Endodermal cell (in vitro differentiated cells): ENCODE measurements at places on chromosomes 2 and 18. TPM values are rescaled to one million over a fixed set of nuclear protein-coding genes. Genes with fewer than 3 reads are reported as not detected.

GPR17 gene
- 0.24 TPM in 1 of 3 replicates, not detected in the others for total RNA-seq

GRCh38 chr2:15142069-15142689 lies 419.0 kb downstream of the NBAS start:
- peaks cover 7% of the 10 kb centered on the region for H3K4me1 ChIP-seq
- no peak overlapping the region for H3K4me3 ChIP-seq
- no peaks in the 10 kb centered on the region for H3K27me3 ChIP-seq
- no peak for DNase-seq
- no peaks in the 10 kb centered on the region for H3K36me3 ChIP-seq
- H3K27ac ChIP-seq: no peak overlapping the region

- peaks cover 3% of the 10 kb centered on the region for H3K4me1 ChIP-seq
- H3K27ac ChIP-seq: no peak overlapping the region
- H3K36me3 ChIP-seq: no peaks in the 10 kb centered on the region
- H3K4me3 ChIP-seq: no peak overlapping the region
- no peaks in the 10 kb centered on the region for H3K27me3 ChIP-seq
Observed at GRCh38 chr2:9549420-9549819, 6.2 kb downstream of the ADAM17 start.

LPIN2 gene
- total RNA-seq: 22.2 and 22.9 TPM in 2 replicates

GRCh38 chr18:62942578-62942977 lies 227.2 kb downstream of the PHLPP1 start:
- H3K36me3 ChIP-seq: peaks cover 9% of the 10 kb centered on the region
- no peak for DNase-seq
- H3K4me1 ChIP-seq: no peaks in the 10 kb centered on the region
- no peak overlapping the region for H3K4me3 ChIP-seq

GRCh38 chr2:10844097-10844496 lies 31.5 kb upstream of the PDIA6 start:
- H3K4me3 ChIP-seq: no peak overlapping the region
- no peak overlapping the region for H3K27ac ChIP-seq
- H3K4me1 ChIP-seq: peaks cover 5% of the 10 kb centered on the region
- peak; percentile 89 for DNase-seq

GRCh38 chr2:175461839-175462238 lies 280.3 kb upstream of the ATP5MC3 start:
- H3K27ac ChIP-seq: no peak overlapping the region
- no peak for DNase-seq
- no peaks in the 10 kb centered on the region for H3K36me3 ChIP-seq
- H3K27me3 ChIP-seq: no peaks in the 10 kb centered on the region
- H3K4me3 ChIP-seq: no peak overlapping the region

DNA sequence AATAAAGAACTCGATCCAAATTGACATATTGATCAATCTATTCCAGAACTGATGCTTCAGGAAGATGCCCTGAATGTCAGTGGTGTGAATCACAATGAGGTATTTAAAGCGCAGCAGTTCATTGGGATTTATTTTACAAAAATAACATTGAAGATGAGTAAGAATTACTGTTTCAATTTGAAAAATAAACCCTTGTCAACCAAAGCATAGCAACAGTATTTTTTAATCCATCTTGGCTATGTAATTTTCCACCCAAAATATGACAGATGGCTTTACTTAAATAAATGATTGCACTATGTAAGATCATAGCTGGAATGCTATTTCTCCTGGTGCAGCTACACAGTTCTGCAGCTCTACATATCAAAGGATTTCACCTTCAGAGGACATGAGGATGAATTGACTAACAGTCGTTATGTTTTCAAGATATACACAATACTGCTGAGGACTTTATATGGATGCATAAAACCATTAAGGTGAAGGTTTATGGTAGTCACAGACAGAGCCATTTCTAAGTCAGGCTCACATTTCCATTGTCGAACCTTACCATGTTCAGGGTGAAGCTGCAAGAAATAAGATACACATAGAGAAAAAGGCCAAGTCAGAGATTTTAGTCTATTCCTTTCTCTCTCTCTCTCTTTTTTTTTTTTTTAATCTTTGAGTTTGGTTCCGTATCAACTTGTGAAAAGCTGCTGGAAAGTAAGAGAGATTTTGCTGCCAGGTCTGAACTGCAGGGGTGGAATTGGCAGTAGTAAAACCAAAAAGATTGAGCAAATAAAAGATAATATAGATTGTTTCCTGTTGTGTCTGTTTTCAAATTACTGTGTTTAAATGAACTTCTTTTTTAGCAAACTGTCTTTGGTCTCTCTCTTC lies 398.0 kb upstream of the CDH20 start:
- no peaks in the 10 kb centered on the region for H3K27me3 ChIP-seq
- DNase-seq: no peak
- no peak overlapping the region for H3K4me3 ChIP-seq
- peaks cover 6% of the 10 kb centered on the region for H3K4me1 ChIP-seq

GRCh38 chr2:115083225-115083624 lies 640.8 kb downstream of the DPP10 start:
- H3K4me3 ChIP-seq: no peak overlapping the region
- H3K4me1 ChIP-seq: peaks cover 4% of the 10 kb centered on the region
- H3K27ac ChIP-seq: no peak overlapping the region
- no peaks in the 10 kb centered on the region for H3K36me3 ChIP-seq

- no peaks in the 10 kb centered on the region for H3K36me3 ChIP-seq
- no peaks in the 10 kb centered on the region for H3K27me3 ChIP-seq
- H3K27ac ChIP-seq: no peak overlapping the region
- H3K4me1 ChIP-seq: peaks cover 10% of the 10 kb centered on the region
- DNase-seq: no peak
Observed at GRCh38 chr2:215711471-215712034, 275.7 kb upstream of the FN1 start.

CRYGD gene
- total RNA-seq: 2.2 and 3.3 TPM in 2 replicates

TET3 gene
- total RNA-seq: 17.1 to 24.2 TPM (median 23.5 TPM) in 3 replicates

GRCh38 chr2:84856787-84857186 lies 24.1 kb downstream of the TRABD2A start:
- H3K27me3 ChIP-seq: no peaks in the 10 kb centered on the region
- H3K4me3 ChIP-seq: no peak overlapping the region
- H3K27ac ChIP-seq: no peak overlapping the region
- peak; percentile 47 for DNase-seq
- no peaks in the 10 kb centered on the region for H3K36me3 ChIP-seq
- no peaks in the 10 kb centered on the region for H3K4me1 ChIP-seq

- no peak for DNase-seq
- H3K4me3 ChIP-seq: no peak overlapping the region
- H3K36me3 ChIP-seq: no peaks in the 10 kb centered on the region
- no peaks in the 10 kb centered on the region for H3K4me1 ChIP-seq
- no peak overlapping the region for H3K27ac ChIP-seq
- no peaks in the 10 kb centered on the region for H3K27me3 ChIP-seq
Observed at GRCh38 chr2:2597712-2598111, 266.6 kb upstream of the MYT1L start.

DNA sequence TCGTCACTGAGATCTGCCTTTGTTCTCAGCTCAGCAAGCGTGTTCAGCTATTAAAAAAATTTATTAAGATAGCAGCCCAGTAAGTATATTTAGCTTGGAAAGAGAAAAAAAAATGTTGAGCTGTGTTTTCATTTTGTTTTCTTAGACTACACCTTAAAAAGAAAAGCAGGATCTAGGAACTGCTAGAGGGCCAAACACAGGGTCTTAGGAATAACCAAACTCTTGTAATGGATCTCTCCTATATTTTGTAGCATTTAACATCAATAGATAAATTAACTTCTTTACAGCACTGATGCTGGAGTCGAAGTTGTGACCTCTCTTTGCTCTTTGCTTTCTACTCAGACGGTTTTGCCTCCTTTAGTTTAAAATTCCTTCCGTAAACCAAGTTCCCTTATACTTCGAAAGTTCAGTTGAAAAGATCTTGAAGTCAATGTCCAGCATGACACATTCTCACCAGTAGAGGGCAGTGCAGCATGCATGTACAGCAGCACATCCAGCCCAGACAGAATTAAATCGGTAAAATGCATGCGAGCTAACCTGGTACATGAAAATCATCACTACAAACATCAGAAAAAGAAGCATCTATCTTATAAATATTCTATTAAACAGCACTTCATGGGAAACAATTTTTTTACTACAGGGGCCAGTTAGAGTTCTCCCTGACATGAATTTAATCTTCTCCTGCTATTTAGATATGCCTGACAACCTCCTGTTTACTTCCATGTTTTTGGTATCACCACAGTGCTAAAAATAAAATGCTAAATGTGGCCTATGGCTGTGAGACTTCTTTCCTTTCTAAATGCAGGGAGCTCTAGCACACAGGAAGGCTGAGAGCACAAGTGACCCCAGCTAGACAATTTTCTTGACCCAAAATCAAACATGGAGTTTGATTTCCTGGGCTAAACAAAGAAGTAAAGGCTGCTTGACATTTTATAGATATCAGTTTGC lies 48.2 kb upstream of the MAP3K20 start:
- no peaks in the 10 kb centered on the region for H3K36me3 ChIP-seq
- no peak overlapping the region for H3K4me3 ChIP-seq

ITGA4 gene
- 1.3 to 2.7 TPM (median 1.3 TPM) in 3 replicates for total RNA-seq

GRCh38 chr18:11124054-11124453 lies 25.3 kb downstream of the PIEZO2 start:
- DNase-seq: no peak
- no peaks in the 10 kb centered on the region for H3K36me3 ChIP-seq
- H3K27me3 ChIP-seq: no peaks in the 10 kb centered on the region
- no peak overlapping the region for H3K4me3 ChIP-seq
- no peak overlapping the region for H3K27ac ChIP-seq
- H3K4me1 ChIP-seq: no peaks in the 10 kb centered on the region

MDH1B gene
- 1.6 and 2.9 TPM in 2 replicates for total RNA-seq

CERKL gene
- total RNA-seq: 0.20 to 0.50 TPM in 2 of 3 replicates, not detected in the other

DNA sequence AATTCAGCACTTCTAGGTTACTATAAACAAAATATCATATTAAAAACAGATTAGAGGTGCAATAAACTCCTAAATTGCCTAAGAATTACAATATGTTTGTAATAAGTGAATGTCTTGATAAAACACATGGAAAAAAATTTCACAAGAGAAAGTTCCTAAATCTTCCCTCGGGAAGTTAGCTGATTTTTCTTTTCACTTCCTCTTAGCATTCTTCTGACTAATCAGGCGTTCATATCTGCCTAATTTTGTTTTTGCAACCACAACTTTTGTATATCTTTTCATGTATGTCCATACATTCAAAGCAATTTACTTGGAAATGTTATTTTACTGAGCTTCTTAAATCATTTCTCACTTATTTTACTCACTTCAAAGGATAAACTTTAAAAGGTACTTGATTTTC lies 88.5 kb downstream of the RTTN start:
- H3K36me3 ChIP-seq: no peaks in the 10 kb centered on the region
- no peaks in the 10 kb centered on the region for H3K4me1 ChIP-seq
- no peak overlapping the region for H3K27ac ChIP-seq
- H3K27me3 ChIP-seq: no peaks in the 10 kb centered on the region
- H3K4me3 ChIP-seq: no peak overlapping the region
- no peak for DNase-seq

- no peaks in the 10 kb centered on the region for H3K27me3 ChIP-seq
- no peak for DNase-seq
- H3K27ac ChIP-seq: no peak overlapping the region
- H3K4me3 ChIP-seq: no peak overlapping the region
Observed at GRCh38 chr18:27983780-27984179, 193.2 kb downstream of the CDH2 start.

CDH2 gene
- total RNA-seq: 489 and 572 TPM in 2 replicates

SOWAHC gene
- total RNA-seq: 13.4 to 14.9 TPM (median 14.0 TPM) in 3 replicates

DNA sequence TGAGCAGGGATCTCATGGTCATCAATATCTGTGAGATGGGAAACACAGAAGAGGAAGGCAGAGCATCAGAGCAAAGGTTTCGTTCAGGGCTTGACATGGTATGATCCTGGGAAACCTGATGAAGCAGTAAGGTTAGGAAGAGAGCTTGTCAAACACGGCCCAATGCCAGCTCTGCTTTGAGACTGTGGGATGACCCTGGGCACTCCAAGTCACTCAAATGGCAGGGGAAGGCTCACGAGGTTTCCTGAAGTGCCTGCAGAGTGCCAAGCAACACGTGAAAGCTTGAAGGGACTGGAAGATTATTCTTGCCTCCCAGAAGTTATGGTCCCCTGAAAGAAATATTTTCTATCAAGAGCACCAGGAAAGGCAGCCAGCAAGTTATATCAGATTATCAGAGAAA lies 6.5 kb downstream of the MCFD2 start:
- no peaks in the 10 kb centered on the region for H3K27me3 ChIP-seq
- H3K27ac ChIP-seq: no peak overlapping the region
- DNase-seq: no peak
- H3K36me3 ChIP-seq: peaks cover 78% of the 10 kb centered on the region
- no peaks in the 10 kb centered on the region for H3K4me1 ChIP-seq
- H3K4me3 ChIP-seq: no peak overlapping the region

DNA sequence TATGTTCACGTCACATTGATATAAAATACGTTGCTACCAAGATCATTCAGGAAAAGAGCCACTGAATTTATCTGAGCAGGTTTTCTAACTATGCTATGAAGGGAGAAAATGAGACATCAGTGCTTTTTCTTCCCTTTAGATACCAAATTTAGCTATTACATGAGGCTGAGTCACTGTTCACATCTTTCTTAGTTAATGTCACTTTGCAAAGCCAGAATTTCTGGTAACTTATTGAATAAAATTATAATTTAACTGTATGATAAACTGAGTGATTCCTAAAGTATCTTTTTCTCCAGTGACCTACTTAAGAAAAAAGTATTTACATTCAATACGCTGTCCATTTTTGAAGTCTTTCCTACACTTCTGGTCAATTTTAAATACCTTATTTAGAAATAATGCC lies 22.7 kb downstream of the C1D start:
- H3K4me1 ChIP-seq: no peaks in the 10 kb centered on the region
- DNase-seq: no peak
- no peak overlapping the region for H3K4me3 ChIP-seq
- H3K36me3 ChIP-seq: peaks cover 15% of the 10 kb centered on the region

GRCh38 chr18:63097178-63097577 lies 222.4 kb downstream of the BCL2 start:
- H3K36me3 ChIP-seq: no peaks in the 10 kb centered on the region
- no peaks in the 10 kb centered on the region for H3K27me3 ChIP-seq
- no peak for DNase-seq
- no peak overlapping the region for H3K27ac ChIP-seq
- peaks cover 7% of the 10 kb centered on the region for H3K4me1 ChIP-seq

GRCh38 chr18:57581301-57581934 lies 5.1 kb downstream of the FECH start:
- no peaks in the 10 kb centered on the region for H3K27me3 ChIP-seq
- peaks cover 5% of the 10 kb centered on the region for H3K4me1 ChIP-seq
- H3K36me3 ChIP-seq: peaks cover 21% of the 10 kb centered on the region
- DNase-seq: no peak
- H3K27ac ChIP-seq: no peak overlapping the region
- no peak overlapping the region for H3K4me3 ChIP-seq

GRCh38 chr18:79881695-79882094 lies 69.8 kb downstream of the SLC66A2 start:
- no peak for DNase-seq
- no peaks in the 10 kb centered on the region for H3K27me3 ChIP-seq
- no peaks in the 10 kb centered on the region for H3K4me1 ChIP-seq
- H3K4me3 ChIP-seq: no peak overlapping the region
- no peak overlapping the region for H3K27ac ChIP-seq
- H3K36me3 ChIP-seq: no peaks in the 10 kb centered on the region
